ENCODE measurements at places on chromosomes 16 and 17.
A peak's percentile ranks its signal among the peaks of the same experiment; 100 is the strongest.

GRCh38 chr17:77487677-77488530, 347.1 kb downstream of the SEC14L1 start:
- DNase-seq: no peak

- DNase-seq: no peak
Measured at GRCh38 chr16:68279726-68280558, 15.6 kb downstream of the SLC7A6 start.

DNA sequence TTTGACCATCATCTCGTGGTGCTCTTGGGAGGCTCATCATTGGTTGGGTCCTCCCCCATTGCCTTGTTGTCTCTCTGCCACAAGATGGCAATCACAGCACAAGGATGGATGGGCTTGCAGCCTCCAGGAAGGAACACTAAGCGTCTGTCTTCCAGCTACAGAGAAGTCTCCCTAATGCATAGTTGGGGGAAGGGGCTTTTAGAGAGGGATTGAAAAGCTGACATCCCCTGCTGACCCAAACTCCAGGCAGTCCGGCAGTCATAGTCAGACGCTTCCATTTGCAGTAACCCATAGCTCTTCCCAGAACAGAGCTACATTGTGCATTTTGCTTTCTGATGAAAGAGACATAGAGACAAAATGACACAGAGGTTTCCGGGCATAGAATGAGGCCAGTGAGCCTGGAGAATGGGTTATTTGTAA, 111.4 kb downstream of the UTP18 start:
- peak; percentile 90 for DNase-seq

GRCh38 chr17:17792551-17793377, 44.0 kb downstream of the SREBF1 start:
- no peak for DNase-seq

GRCh38 chr17:75340631-75341030, 51.4 kb upstream of the SLC25A19 start:
- no peak for DNase-seq

GRCh38 chr17:82599674-82600661, 48.3 kb downstream of the WDR45B start:
- DNase-seq: no peak

- no peak for DNase-seq
Measured at GRCh38 chr17:40309031-40309948, at the start of gene RARA. RARA (plus strand) TSS chr17:40309180; CDS start chr17:40331219, 22,039 bp downstream.

GRCh38 chr17:37239690-37240334, 136.0 kb upstream of the C17orf78 start:
- peak; percentile 73 for DNase-seq
